ENCODE measurements at places on chromosomes 7 and 10.

DNA sequence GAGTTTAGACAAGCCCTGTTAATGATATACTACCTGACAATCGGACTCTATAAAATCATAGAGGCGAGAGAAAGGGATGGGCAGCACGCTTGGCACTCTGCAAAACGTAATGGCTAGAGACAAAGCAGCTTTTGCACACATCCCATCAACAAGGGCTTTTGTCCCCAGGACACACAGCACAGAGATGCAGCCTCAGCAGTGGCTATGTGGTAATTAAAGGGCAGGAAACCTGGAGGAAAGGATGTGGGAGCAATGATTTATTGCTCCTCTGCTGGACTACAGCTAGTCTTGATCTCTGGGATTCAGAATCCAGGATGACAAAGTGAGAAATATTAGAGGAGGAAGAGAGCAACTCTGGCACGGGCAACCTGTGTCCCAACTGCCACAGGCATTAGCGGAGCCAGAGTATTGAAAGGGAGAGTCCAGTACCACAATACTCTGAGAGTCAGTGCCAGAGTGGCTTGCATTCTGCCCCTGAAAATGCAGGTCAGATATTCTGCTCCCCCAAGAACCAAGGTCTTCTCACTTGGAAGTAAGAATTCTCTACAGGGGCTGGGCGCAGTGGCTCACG, 96.5 kb downstream of the ARMH3 start:
- DNase-seq, result no peak

GRCh38 chr10:100882671-100883311, 30.0 kb upstream of the SLF2 start:
- peak; percentile 61 for DNase-seq

DNA sequence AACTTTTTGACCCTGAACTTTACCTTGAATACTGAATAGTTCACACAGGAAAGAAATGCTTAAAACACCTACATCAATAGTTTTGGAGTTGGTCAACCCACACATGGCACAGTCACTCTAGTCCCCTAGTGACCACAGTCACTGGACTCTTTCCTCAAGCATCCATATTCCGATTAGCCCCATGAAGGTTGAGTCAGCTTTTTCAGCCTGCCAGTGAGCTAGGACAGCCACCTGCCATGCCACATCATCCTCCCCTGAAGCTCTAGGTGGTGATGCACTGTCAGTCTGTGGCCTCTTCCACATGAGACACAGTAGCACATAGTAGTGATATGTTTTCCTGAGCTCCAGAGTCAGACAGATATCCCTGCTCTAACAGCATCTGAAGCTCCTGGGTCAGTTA, 537.2 kb downstream of the XPNPEP1 start:
- no peak for DNase-seq

GRCh38 chr7:143391462-143392404, 10.6 kb downstream of the ZYX start:
- no peak for DNase-seq

GRCh38 chr7:47408675-47409074, 173.2 kb downstream of the TNS3 start:
- no peak for DNase-seq

GRCh38 chr7:106599343-106599698, 61.6 kb downstream of the CCDC71L start:
- no peak for DNase-seq

GRCh38 chr7:32069116-32069650, 1.0 kb downstream of the PDE1C start:
- DNase-seq, result no peak

DNA sequence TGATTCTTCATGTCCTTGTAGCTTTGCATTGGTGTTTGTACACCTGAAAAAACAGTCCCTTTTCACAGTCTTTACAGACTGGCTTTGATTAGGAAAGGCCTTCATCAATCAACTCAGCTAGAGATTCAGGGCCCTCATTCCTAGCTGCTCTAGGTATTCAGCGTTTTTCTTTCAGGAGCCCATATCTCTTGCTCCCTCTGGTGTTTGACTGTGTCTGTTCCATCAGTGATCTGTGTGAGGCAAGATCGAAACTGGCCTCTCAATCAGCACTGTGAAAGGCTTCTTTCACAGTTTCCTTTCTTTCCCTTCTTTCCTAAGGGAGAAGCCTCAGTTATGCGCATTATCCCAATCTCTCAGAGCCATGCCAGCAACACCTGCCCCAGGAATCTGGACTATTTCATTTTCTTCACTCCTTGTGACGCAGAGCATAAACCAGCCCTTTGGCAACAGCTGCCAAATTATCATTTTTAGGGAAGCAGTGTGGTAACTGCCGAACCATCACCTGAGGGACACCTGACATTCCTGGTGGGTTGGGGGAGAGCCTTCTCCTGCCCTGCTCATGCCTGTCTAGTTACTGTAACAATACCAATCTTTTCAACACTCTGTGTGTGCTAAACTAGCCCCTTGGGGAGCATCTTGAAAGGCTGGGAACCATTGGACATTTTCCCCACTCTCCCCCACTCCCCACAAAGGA, 75.7 kb upstream of the CCDC71L start:
- no peak for DNase-seq

DNA sequence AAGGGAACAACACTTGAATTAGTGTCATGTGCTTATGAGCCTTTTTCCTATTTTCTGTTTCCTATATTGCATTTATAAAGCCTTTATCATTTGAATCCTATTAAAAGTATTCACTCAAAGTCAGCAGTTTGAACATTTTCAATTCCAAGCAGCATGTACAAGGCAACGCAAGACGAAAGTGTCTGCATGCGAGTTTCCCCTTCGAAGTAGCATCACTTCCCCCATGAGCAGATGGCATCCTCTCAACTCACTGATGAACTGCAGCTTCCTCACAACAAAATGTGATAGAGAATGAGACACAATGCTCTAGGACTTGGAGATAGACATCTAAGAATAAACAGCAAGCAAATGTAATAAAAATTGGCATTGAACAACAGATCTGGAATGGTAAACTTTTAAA, 270.7 kb downstream of the PRPF18 start:
- DNase-seq, result no peak

- no peak for DNase-seq
Measured at GRCh38 chr7:15685358-15686294, 857 bp downstream of the MEOX2 start.

DNA sequence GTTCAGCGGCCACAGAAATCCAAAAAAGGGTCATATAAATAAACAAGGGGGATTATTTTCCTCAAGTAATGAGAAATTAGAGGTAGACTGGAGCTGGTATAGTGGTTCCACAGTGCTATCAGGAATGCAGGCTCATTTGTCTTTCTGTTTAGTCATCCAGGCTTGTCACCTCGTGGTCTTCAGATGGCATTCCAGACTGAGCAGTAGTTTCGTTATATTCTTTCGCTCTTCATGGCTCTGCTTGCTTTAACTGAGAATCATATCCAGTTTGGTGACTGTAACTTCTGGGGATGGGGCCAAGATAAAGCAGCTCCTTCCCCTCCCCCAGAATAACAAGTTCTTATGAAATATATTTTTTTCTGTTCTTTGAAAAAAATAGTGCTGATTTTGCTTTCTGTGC, 9.5 kb downstream of the ANKIB1 start:
- peak; percentile 78 for DNase-seq

DNA sequence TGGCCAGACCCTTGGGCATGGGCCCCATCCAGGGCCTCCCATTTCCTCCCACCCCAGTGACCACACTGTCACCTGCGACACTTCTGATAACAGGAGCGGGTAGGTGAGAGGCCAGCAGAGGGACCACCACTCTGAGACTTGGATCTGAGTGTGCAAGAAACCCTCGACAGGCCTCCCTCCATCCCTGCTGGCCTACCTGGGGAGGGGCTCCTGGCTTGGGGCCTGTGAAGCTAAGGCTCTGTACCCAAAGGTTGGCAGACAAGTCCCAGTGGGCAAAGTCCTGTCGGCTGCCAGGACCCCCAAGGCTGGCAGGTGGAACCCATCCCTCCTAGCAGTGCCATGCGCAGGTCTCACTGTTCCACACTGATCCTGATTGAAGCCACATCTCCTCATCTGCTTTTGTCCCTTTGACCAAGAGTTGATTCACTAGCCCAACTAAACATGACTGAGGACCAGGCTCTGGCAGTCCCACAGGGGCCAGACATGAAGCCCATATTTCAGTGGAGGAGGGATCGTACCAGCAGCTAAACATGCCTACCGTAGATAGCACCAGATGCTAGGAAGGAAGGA, 1.2 kb upstream of the PGAM2 start:
- DNase-seq, result no peak

GRCh38 chr7:36939816-36940215, 215.5 kb upstream of the AOAH start:
- DNase-seq, result no peak

GRCh38 chr10:25661632-25662031, 272.4 kb upstream of the MYO3A start:
- DNase-seq, result peak; percentile 52

DNA sequence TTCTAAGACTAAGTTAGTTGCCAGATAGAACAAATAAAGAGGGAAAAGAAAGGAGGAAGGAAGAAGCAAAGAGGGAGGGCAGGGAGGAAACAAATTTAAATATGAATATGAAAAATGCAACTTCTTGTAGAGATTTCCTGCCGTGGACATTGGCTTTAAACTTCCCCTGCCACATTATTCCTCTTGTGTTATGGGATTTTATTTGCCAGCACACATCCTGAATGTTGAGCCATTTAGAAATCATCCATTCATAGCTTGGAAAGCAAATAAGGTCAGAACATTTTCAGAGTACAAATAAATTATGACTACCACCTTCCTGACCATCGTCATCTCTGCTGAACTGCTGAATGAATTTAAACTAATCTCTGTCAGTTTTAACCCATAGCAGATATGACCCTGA, 911.9 kb upstream of the LRRN3 start:
- no peak for DNase-seq

DNA sequence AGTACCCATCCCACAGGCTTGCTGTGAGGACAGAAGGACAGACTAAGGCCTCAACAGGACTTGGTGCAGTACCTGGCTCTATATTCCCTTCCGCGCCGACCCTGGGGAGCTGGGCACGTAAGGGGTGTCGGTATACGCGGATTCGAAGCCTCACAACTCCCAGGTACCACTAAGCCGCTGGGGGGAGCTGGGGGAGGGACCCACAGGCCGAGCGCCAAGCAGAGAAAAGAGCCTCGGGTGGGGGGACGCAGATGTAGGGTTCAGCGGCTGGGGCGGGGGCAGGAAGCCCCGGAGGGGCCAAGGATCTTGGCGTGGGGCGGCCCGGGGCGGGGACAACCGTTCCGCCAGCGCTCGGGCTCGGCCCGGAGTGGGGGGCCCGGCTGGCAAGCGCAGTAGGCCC, 126.4 kb upstream of the ZNF746 start:
- DNase-seq, result no peak

- DNase-seq, result no peak
Measured at GRCh38 chr7:78125884-78126283, 327.3 kb downstream of the PHTF2 start.

GRCh38 chr10:10270126-10271050, 747.3 kb upstream of the CELF2 start:
- no peak for DNase-seq

DNA sequence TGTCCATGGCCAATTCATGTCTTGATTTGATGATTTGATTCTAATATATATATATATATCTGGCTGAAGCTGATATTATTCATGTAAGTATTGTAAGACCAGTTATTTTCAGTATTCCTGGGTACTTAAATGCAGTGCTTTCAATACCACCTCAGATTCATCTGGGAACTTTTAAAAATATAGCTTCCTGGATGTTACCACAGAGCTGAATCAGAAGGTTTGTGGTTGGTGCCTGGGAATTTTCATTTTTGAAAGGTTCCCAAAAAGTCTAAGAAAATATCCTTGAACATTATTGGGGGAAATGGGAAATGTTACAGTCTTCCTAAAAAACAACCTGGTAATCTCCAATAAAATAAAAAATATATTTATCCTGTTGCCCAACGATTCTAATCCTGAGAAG, 10.7 kb upstream of the PPP3CB start:
- no peak for DNase-seq

- no peak for DNase-seq
Measured at GRCh38 chr10:83555264-83555663, 584.0 kb upstream of the GHITM start.

GRCh38 chr7:121954803-121955202, 81.8 kb downstream of the PTPRZ1 start:
- no peak for DNase-seq

GRCh38 chr7:132232406-132232805, 343.9 kb downstream of the PLXNA4 start:
- DNase-seq, result no peak

GRCh38 chr7:140478246-140479061, 851 bp downstream of the MKRN1 start:
- peak; percentile 49 for DNase-seq

- DNase-seq, result no peak
Measured at GRCh38 chr10:124985162-124985561, 43.2 kb downstream of the ZRANB1 start.

- no peak for DNase-seq
Measured at GRCh38 chr7:103902917-103903316, 86.5 kb downstream of the RELN start.

DNA sequence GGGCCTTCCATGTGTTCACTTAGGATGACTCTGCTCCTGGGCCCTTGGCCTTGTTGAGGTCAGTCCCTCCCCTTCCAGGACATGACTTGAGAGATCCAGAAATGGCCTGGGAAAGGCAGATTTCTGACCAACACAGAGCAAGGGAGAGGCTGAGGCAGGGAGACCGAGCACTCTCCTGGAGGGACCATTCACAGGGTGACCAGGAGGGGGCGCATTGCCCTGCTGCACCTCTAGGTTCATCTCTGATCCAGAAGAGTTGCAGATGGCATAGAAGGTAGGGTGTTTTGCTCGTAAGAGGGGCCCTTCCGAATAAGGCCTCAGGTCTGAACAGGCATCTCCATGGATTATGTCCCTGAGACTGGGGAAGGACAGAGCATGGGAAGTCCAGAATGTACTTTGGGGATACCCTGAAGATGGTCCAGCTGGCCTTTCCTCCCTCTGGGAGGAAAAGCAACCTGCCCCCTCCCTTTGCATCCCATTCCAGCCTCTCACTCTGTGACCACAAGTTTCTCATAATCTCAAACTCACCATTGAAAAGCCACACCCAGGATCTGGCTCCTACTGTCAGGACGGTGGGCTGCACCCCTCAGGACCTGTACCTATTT, 6.6 kb downstream of the DMBT1 start:
- DNase-seq, result no peak

DNA sequence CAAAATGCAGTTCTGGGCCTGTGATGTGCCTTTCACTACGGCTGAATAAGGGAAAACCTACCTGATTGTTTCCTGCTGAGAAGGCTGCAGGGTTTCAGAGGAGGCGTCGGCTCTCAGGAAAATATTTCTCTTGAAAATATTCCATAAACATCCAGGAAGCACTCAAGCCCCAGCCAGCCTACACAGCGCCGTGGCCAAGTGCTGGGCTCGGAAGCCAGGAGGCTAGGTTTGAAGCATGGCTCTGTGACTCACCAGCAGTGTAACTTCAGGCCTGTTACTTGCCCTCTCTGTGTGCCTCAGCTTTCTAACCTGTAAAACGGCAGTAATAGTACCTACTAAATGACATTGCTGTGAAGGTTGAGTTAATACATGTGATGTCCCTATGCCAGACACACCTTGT, 399.1 kb downstream of the GATA3 start:
- no peak for DNase-seq

DNA sequence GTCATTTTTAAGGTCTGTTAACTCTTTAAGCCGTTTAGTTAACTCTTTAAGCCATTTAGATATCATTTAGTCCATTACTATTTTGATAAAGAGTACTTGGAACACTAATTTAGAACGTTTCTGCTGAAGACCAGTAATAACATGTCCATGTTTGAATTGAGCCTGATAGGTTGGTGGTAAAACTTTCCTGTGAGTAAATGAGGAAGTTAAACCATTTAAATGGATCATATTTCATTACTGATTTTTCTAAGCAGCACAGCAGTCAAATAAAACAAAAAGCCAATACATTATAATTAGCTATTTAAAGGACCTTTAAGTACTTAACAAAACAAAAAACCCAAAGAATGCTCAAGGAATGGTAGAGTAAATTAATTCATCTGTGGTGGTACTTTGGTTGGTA, 29.4 kb downstream of the PHTF2 start:
- DNase-seq, result no peak
